ENCODE measurements at places on chromosomes 1 and 21. TPM values are rescaled to one million over a fixed set of nuclear protein-coding genes. Genes with fewer than 3 reads are reported as not detected.

- H3K4me1 ChIP-seq, result no peaks in the 10 kb centered on the region
- peaks cover 4% of the 10 kb centered on the region for H3K27me3 ChIP-seq
- H3K36me3 ChIP-seq, result no peaks in the 10 kb centered on the region
- no peak overlapping the region for H3K27ac ChIP-seq
- no peak for DNase-seq
- H3K4me3 ChIP-seq, result no peak overlapping the region
Measured at GRCh38 chr1:245956225-245956624, 550.9 kb downstream of the SMYD3 start.

DNA sequence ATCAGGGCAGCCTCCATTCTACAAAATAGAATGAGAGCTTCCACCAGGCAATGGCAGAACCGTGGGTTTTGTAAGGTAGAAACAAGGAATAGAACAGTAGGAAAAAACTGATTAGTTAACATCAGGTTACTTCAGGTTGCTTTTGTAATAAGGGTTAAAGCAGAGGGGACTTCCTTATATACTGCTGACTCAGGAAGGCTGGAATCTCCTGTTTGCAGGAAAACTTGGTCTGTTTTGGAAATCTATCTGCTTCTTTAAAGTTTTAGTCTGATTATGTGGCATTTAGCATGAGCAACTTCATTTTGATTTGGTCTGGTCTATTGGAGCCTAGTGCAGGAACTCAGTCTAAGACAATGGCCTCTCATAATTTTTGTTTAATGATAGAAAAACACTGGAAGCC lies 32.7 kb upstream of the RAB4A start:
- no peak overlapping the region for H3K27ac ChIP-seq
- H3K4me3 ChIP-seq, result no peak overlapping the region

GRCh38 chr1:24923485-24924113 lies 6.5 kb downstream of the RUNX3 start:
- peaks cover 16% of the 10 kb centered on the region for H3K4me1 ChIP-seq
- 0 out of 2 replicates have a peak, but pooled peaks cover 3% of the 10 kb centered on the region for H3K36me3 ChIP-seq
- no peak for DNase-seq
- no peak overlapping the region for H3K27ac ChIP-seq
- H3K4me3 ChIP-seq, result no peak overlapping the region

DNA sequence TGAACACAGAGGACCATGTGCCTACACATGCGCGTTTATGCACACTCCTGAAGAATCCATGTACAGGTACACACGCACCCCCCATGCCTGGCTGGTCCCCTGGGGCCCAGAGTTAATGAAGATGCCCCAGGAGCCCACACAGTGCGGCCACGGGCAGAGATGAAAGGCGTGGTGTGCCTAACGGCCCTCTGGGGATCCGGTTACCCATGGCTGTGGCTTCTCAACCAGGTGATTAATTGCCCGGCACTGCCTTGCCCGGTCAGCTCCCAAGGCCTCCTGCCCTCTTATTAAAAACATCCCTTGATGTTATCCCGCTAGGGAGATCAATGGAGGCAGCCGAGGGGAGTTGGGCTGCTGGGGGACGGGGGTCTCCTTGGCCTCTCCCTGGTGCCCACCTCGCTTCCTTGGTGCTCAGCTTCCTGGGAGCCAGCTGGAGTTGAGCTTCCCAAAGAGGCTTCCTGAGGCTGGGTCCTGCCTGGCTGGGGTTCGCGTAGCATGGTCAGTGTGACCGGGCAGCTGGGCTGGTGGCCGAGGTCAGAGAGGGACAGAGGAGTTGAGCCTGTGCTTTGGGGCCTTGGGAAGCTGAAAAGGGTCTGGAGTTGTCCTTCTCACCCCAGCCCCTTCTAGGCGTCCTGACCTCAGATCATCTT lies 75.0 kb upstream of the WNT4 start:
- H3K27me3 ChIP-seq, result no peaks in the 10 kb centered on the region
- DNase-seq, result no peak
- H3K4me3 ChIP-seq, result no peak overlapping the region
- H3K4me1 ChIP-seq, result peaks cover 6% of the 10 kb centered on the region
- no peak overlapping the region for H3K27ac ChIP-seq
- H3K36me3 ChIP-seq, result no peaks in the 10 kb centered on the region

Gene S100A7A
- not detected for total RNA-seq

GRCh38 chr1:108504447-108504846 lies 54.3 kb downstream of the NBPF6 start:
- no peak overlapping the region for H3K27ac ChIP-seq
- no peak overlapping the region for H3K4me3 ChIP-seq
- no peaks in the 10 kb centered on the region for H3K36me3 ChIP-seq

Gene SAMD13
- 14.9 TPM for total RNA-seq
